ENCODE measurements at places on chromosomes 2 and 18.

DNA sequence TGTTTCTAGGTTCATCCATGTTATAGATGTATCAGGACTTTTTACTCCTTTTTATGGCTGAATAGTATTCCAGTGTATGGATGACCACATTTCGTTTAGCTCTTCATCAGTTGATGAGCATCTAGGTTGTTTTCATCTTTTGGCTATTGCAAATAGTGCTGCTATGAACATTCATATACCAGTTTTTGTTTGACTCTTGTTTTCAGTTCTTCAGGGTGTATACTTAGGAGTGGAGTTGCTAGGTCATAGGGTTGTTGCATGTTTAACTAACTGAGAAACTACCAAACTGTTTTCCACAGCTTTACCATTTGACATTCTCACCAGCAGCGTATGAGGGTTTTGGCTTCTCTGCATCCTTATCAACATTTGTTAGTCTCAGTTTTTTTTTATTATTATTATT is 25.8 kb upstream of the NAPG start:
- no peak for DNase-seq

DNA sequence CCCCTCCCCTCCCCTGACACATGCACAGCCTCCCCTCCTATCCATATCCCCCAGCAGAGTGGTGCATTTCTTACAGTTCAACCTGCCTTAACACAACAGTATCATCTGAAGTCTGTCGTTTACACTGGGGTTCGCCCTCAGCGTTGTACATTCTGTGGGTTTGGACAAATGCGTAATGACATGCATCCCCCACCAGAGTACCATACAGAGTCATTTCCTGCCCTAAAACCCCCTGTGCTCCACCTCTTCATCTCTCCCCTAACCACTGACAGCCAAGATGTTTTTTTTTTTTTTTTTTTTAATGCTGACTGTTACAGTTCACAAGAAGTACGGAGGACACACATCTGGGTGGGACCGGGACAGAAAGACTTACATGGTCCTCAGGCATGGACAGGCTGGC is 22.6 kb downstream of the POMC start:
- DNase-seq, result no peak

DNA sequence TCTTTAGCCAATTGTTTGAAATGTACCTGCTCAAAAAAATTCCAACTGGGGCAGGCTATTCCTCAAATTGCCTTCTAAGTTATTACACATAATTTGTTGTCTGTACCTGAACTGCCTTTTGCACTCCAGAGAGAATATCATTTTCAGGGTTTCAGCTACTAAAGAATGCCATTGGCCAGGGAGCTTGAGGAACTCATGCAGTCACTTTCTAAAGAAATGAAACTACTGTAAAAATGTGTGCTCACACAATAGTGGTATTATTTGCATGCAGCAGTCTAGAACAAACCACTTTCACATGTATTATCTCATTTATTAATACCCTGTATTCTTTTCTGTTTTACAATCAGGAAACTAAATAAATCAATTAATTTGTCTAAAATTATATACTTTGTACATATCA is 152.2 kb downstream of the PID1 start:
- no peak for DNase-seq

- no peak for DNase-seq
Measured at GRCh38 chr2:122300758-122301157, 545.3 kb downstream of the TSN start.

DNA sequence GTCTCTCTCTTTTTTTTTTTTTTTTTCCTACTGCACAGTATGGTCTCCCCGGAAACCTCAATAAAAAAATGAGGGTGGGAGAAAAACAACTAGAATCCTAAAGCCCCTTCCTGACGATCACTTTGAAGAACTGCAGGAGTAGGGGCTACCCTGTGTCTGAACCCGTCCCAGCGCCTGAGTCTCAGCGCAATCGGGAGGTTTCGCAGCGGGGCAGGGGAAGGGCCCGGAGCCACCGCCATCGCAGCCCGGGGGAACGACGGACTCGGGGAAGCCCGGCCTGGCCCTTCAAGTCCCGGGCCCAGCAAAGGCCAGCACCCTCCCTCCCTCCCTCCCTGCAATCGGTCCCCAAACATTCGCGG is 411 bp downstream of the NARS1 start:
- no peak for DNase-seq

DNA sequence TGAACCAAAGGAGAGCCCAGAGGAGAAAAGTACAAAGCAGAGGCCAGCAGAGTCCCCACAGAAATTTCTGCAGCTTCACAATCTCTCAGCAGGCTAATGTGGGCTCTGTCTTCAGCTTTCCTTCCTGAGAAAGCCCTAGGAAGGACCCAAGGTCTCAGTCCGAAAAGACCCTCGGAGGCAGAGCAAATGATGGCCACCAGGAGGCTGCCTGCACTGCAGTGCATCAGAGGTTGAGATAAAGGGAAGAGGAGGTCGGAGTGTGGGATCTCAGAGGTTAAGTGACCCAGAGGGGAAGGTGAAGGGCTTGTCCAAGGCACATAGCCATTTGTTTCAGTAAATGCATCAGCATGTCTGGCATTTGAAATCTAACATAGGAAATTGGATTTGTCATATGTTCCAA is 299.1 kb upstream of the SLC14A2 start:
- no peak for DNase-seq

- no peak for DNase-seq
Measured at GRCh38 chr2:172888714-172889669, 153.3 kb downstream of the RAPGEF4 start.

DNA sequence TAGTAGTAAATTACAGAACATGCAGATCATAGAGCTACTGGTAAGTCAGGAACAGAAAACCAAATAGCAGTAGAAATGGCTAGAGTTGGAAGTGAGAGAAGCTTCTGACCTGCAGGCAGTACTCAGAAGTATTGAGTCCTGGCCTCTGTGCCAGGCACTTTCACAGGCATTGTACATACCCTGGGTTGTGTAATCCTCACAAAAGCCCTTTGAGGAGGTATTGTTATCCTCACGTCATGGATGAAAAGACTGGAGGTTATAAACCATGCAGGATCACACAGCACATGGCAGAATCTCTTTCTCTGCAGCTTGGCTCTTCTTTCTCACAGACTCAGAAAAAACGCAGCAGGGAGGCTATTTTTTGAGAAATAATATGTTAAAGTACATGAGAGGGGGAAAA is 789.3 kb upstream of the FAM98A start:
- DNase-seq, result no peak
